Stimulated activated CD8-positive, alpha-beta memory T cell treated with anti-CD3 and anti-CD28 coated beads, Interleukin-7, amount 100 ng/mL, for 4 hours (primary cell): ENCODE measurements at places on chromosomes 16 and 17.
A peak's percentile ranks its signal among the peaks of the same experiment; 100 is the strongest.

DNA sequence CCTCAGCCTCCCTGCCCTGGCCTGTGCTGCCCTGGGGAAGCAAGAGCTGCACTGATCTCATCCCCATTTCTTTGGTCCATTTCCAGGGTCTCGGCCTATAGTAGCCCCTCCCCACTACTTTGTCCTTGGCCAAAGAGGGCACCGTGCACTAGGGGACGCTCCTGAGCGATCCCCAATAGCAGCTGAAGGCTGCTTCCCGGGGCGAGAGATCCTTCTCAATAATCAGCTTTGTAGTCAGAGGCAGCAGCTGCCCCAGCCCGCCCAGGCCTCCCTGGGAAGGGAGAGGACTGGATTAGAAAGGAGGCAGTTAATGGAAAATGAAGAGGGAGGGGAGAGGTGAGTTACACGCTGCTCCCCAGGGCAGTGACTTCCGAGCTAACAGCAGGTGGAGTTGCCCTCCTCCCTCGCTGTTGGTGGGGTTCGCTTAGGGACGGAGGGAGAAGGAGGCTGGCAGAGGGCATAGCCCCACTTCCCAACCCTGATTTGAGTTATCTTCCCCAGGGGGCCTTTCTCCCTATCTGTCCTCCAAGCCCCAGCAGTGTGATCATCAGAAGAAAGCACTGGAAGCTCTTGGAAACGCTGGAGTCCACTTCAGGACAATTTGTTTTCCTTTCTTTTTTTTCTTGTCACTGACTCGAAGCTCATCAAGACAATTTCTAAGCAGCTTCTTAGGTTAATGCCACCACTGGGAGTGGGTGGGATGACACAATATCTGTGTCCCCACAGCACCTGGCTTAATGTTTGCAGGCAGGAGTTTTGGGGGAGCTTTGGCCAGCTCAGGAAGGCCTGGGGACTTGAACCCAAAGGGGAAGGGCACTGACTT lies 2.6 kb downstream of the MXRA7 start:
- DNase-seq, result no peak

DNA sequence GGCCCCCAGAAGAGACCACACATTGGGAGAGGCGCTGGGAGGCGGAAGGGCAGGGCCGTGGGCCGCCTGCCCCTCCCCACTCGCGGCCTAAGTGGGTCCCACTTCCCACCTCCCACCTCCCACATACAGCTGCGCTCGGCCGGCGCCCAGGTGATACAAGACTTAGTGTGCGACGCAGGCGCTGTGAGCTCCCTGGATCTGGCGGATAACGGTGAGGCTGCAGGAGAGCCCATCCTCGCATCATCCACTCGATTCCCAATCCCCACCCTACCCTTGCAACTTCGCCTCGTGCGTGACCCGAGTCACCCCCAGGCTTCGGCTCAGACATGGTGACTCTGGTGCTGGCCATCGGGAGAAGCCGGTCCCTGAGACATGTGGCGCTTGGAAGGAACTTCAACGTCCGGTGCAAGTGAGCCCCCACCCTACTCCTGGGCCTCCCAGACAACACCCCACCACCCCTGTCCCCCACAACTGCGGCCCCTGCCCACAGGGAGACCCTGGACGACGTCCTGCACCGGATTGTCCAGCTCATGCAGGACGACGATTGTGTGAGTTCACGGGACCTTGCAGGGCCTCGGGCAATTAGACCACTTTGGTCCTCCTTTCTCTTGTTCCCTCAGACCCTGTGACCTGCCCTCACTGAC lies 3.9 kb downstream of the CARMIL2 start:
- DNase-seq, result no peak

GRCh38 chr16:64531401-64531800 lies 590.5 kb downstream of the CDH11 start:
- DNase-seq, result no peak

- DNase-seq, result no peak
These were observed 22.0 kb upstream of the FLCN start for GRCh38 chr17:17258998-17259397.

DNA sequence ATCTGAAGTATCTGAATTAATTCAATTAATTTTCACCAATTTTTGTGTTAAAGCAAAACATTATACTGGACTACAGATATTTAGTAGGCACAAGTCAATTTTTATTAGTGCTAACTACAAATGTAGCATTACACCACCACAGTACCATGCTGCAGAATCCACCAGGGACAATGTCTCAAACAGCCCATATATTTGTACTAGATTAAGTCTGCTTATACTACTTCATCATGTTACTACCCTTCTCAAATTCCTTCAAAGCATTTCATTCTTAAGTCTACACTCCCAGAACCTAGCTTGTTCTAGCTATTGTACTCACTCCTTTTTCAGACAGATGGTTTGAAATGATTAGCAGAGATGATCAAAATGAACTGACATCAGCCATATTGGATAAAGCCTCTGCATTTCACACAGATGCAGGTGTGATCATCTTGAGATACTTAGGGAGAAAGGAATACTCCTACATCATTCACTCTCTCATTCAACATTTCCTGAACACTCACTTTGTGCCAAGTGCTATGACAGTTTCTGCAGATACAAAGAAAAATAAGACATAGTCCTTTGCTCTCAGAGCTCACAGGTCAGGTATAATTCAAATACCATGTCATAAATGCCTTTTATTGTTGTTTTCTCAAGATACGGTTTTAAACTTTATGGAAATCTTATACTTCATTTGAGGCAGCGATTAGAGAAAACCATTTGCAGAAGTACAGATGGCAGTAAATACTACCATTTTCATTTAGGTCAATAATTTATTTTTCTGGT lies 47.7 kb downstream of the SMURF2 start:
- no peak for DNase-seq

DNA sequence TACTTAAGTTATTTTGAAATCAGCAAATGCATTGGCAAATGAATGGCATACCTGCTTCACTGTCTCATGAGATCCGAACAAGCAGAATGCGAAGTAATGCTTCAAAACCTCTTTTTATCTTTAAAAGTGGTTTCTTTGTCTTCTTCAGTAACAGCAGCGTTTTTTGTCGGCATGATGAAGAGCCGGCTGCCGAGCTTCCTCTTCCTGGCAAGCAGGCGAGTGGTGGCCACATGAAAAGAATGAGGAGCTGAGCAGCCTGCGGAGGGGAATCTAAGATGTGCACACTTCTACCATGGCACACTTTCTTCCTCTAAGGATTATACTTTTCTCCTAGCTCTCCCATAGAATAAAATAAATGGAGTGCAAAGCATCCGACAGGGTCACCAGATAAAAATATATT lies 42.4 kb upstream of the AKTIP start:
- DNase-seq, result no peak

DNA sequence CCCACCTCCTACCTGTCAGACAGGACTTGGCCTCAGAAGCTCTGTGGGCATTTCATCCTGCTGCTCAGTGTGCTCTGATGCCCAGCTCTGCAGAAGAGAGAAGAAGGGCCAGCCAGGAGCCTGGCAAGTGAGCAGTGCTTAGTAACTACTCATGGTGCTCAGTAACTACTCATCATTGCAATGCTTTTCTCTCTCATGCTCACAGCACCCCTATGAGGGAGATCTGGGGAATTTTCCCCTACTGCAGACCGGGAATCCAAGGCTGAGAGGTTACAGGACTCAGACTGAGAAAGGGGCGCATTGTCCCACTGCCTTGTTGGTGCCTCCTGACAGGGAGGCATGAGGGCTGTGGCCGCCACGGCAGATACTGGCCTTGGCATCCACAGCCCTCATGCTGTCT lies 261.1 kb downstream of the C16orf95 start:
- no peak for DNase-seq

DNA sequence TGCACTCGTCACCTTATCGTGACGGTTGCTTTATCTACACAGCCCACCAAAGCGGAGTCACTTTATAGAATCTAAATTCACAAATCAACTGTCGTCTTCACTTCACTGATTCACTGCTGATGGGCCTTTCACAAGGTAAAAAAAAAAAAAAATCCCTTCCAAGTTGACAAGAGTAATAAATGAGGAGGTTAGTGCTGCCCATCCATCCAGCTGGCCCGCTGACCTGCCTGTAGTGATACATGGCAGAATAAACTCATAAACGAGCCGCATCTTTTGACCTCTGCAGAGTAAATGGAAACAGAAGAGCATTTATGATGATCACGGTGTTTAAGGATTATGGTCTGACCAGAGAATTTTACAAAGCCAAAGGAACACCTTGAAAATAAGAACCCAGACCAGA lies 227.3 kb upstream of the IRX5 start:
- DNase-seq, result no peak

- no peak for DNase-seq
These were observed 117.2 kb downstream of the MAF start for GRCh38 chr16:79483336-79483735.

GRCh38 chr17:80498242-80498919 lies 22.0 kb upstream of the NPTX1 start:
- DNase-seq, result no peak

DNA sequence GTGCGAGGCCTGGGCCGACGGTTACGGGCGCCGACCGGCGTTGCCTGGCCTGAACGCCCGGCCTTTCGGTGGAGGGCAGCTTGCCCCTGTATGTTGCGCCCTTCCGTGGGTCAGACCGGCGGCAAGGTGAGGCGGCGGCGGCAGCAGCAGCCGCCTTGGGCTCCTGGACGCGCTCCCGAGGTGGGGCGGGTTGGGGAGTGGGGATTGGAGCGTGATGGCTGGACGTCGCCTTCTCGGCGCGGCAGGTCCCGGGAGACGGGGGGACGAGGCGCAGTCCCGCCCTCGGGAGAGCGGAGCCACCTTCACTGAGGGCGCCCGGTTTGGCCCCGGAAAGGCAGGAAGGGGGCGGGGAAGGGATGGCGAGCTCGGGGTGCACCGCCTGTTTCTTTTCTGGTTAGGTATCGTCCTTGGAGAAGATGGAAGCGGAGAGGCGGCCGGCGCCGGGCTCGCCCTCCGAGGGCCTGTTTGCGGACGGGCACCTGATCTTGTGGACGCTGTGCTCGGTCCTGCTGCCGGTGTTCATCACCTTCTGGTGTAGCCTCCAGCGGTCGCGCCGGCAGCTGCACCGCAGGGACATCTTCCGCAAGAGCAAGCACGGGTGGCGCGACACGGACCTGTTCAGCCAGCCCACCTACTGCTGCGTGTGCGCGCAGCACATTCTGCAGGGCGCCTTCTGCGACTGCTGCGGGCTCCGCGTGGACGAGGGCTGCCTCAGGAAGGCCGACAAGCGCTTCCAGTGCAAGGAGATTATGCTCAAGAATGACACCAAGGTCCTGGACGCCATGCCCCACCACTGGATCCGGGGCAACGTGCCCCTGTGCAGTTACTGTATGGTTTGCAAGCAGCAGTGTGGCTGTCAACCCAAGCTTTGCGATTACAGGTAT lies 671 bp downstream of the DGKE start:
- peak; percentile 67 for DNase-seq

DNA sequence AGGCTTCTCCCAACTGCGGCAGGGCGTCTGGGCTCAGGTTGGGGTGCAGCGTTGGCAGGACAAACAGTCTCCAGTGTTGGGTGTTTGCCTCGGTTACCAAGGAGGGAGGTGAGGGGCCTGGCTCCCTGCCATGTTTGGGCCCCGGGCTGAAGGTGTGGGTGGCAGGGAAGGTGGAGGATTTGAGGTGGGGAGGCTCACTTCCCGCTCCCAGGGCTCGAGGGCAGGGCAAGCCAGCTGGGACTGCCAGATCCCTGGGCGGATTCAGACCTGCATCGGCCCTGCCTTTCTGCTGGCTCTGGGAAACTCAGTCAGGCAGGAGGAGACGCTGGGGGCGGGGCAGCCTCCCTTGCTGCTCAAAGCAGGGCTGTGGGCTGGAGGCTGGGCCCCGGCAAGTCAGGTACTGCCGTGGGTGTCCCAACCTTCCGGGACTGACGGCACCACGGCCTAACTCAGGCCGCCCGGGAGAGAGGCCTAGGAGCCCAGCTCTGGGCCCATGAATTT lies 31.3 kb upstream of the KRT17 start:
- no peak for DNase-seq

- DNase-seq, result no peak
These were observed 98.6 kb upstream of the EEF2KMT start for GRCh38 chr16:5196204-5196603.

DNA sequence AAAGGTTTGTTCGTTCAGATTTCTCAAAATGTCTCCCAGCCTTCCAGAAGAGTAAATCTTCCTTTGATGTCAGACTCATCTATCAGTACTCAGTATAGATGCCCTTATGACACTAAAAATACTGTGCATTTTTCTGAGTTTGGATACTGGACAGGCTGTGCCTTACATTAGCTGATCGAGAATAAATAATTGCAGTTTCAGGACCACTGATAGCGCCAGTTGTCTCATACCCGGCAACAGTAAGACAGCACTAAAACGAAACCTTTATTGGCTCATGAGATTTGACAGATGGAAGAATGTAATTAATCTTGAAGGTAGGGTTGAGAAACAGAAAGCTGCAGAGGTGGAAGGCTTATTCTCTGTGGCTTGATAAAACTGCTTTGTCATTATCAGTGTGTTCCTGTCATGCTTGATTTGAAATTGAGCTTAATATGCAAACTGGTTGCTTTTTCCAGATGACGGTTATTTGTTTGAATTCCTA lies 1.2 kb downstream of the ATP6V0A1 start:
- no peak for DNase-seq

- no peak for DNase-seq
These were observed 247.4 kb downstream of the SHISA9 start for GRCh38 chr16:13148836-13149235.

- no peak for DNase-seq
These were observed 79.7 kb upstream of the CPHXL start for GRCh38 chr16:75805946-75806345.

- DNase-seq, result no peak
These were observed 12.5 kb downstream of the CEP295NL start for GRCh38 chr17:78890498-78890897.

DNA sequence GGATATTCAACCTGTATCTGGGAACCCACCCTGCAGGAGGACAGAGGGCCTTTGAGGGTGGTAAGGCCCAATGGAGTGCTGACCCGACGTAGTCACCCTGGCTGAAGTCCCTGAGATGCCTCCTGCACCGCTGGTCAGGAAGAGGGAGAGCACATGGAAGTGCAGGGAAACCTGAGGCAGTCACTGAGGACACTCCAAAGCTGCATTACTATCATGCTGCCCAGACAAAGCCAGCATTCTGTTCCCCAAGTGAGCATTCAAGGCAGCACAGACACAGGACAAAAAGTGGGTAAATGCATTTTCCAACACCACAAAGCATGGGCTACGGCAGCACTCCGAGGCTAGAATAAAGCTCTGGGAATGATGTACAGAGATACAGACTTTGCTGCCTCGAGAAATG lies 46.8 kb upstream of the BCAR1 start:
- DNase-seq, result no peak

DNA sequence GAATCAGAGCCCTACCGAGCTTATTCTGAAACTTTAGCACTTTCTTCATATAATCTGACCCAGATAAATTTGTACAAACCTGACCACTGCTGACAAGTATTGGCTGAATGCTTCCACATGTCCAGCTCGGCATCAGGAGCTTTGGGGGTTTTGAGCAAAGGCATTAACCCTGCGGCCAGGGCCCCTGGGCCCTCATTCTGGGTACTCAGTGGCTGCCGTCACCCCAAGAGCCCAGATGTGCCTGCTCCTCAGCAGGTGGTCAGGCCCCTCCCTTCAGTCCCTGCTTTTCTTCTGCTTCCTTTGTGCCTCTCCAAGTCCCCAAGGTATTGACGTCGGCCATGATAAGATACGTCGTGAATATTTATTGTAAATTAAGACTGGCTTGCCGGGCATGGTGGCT lies 47.3 kb upstream of the CHMP6 start:
- no peak for DNase-seq
